NCI-H2227 treated with DMSO at 0.1 percent for 48 hours (cell line): ENCODE measurements at places on chromosomes 4 and X.

DNA sequence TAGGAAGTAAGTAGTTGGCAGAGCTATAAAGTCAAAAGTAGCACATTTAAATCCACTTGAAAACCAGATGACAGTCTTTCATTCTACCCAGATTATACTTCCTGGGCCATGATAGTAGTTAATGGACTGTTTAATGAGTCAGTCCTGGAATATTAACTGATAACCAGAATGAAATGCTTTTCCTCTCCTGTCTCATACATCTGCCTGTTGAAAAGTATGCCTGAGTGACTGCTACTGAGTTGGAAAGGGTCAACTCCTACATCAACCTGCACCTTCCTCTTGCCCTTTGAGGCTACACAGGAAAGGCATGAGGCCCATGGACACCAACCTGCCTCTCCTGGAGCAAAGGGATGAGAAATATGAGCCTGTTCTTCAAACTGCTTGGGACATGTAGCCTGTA lies 36.0 kb upstream of the COX7B2 start:
- DNase-seq: no peak

DNA sequence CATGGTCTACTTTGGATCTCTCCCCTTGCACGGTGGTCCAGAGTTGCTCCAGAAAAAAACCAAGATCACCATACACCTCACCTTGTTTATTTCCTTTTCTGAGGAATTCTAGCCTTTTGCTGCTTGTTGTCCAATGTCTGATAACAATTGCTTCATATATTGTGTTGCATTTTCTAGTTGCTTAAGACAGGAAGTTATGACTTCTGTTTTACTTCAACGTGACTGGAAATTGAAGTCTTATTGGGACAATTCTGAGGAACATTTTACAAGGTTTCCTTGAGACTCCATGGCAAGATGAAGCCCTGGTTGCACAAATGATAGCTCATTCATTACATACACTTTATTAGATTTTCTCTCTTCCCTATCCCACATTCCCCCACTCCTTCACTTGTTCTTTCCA lies 5.2 kb downstream of the CXCL1 start:
- DNase-seq: no peak

- no peak for DNase-seq
Observed at GRCh38 chrX:138254001-138254400, 457.5 kb downstream of the FGF13 start.

- DNase-seq: no peak
Observed at GRCh38 chr4:4535590-4535989, 6.3 kb downstream of the STX18 start.

- no peak for DNase-seq
Observed at GRCh38 chr4:93178279-93178678, 650.3 kb upstream of the ATOH1 start.

DNA sequence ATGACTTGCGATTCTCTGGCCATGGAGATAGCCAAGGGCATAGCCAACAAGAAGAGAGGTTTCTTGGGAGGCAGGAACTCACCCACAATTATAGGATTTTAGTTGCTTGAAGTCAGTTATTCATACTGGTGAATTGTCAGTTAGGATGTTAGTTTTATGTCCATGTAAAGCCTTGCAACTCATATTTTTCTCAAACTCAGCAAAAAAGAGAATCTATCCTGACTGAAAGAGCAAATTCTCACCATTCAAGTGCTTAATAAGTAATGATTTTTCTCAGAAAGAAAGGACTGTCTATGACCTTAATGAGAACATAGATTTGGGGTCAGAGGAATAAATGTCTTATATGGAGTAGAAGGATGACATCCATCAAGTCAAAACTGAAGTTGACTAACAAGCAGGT lies 934.5 kb downstream of the STPG2 start:
- no peak for DNase-seq

GRCh38 chrX:28278726-28279125 lies 297.5 kb upstream of the DCAF8L1 start:
- DNase-seq: no peak

- DNase-seq: no peak
Observed at GRCh38 chr4:48119646-48120045, 14.4 kb downstream of the TXK start.

GRCh38 chr4:143377611-143378099 lies 41.0 kb downstream of the GAB1 start:
- DNase-seq: no peak

GRCh38 chr4:2935762-2936743 lies 27.2 kb downstream of the NOP14 start:
- no peak for DNase-seq

- no peak for DNase-seq
Observed at GRCh38 chr4:123404533-123404932, 7.9 kb downstream of the SPRY1 start.

GRCh38 chrX:9703406-9703805 lies 62.2 kb downstream of the GPR143 start:
- no peak for DNase-seq

DNA sequence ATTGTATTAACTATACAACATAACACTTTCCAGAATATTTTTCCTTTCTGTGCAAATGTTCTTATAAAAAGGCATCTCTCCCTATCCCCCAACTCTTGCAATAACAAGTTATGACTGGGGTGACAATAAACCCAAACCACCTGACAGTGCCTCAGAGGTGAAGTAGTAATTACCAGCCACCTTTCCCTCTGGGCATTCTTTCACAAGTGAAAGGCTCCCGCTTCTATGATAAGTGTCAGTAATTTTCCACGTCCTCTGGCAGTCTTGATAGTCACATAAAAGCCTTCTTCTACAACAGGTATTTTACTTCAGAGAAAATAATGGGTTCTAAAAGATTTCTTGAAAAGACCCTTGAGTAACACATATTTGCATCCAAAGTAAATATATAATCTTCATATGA lies 82.7 kb downstream of the MANBA start:
- peak; percentile 54 for DNase-seq

DNA sequence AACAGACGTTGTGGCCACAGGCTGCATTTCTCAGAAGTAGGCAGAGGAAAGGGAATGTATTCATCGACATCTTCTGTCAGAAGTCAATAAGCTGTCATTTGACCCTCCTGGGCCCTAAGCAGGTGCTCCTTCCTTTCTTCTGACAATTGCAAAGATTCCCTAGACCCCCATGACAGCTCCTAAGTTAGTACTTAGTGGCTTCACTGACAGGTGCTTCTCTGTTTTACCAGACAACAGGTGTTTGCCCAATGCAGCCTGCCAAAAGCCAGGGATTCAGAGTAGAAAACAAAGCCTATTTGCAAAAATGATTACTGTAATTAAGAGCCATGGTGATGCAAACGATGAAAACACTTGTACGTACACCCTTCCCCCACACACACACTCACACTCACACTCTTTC lies 7.5 kb upstream of the FGF5 start:
- no peak for DNase-seq

DNA sequence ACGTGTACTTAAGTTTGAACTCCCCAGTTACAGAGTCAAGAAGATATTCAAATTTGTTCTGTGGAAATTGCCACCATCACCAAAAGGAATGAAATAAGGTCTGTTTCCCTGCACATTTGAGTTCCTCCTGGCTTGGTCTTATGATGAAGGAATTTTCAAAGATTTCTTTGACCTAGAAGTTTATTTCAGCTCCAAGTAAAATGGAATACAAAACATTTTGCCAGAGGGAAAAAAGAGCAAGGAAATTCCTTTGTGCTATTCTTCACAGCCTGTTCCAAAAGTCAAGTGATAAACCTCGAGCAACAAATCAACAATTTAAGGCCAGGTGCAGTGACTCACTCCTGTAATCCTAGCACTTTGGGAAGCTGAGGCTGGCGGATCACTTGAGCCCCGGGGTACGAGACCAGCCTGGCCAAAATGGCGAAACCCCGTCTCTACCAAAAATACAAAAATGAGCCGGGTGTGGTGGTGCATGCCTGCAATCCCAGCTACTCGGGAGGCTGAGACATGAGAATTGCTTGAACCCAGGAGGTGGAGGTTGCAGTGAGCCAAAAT lies 3.4 kb downstream of the NKRF start:
- no peak for DNase-seq

GRCh38 chr4:140568507-140569306 lies at the start of gene UCP1:
Gene UCP1, minus strand, starts transcription at chr4:140568961. Its CDS starts 232 bp downstream, at chr4:140568729.
- DNase-seq: no peak

DNA sequence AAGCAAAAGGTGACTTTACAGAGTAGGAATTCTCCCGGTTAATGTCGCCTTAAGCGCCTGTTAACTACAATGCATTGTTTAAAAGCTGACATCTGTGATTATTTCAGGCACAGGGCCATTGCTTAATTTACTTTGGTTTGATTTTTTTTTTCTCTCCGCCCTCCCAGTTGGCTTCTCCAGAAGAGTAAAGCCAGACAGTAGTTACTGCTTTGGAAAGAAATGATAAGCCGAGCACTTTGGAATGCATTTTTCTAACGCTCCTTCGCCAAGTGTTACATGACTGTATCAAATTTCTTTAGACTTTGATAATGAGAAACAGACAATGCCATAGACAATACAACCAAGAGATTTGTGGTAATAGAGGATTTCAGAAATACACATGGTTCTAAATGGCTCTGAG lies 383.0 kb upstream of the TENM3 start:
- no peak for DNase-seq

GRCh38 chrX:81082649-81083048 lies 119.1 kb downstream of the HMGN5 start:
- DNase-seq: no peak

DNA sequence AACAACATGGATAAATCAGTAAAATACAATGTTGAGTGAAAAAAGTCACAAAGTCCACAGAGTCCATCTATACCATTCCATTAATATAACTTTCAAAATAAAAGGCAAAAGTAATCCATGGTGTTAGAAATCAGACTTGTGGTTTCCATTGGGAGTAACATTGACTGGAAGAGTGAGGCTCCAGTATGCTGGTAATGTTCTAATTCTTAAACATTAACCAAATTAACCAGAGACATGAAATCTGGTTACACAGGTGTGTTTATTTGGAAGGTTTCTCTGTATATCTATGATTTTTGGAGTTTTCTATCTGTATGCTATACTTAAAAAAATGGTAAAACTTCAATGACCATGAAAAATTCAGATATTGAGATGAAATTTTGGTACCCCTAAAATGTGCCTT lies 42.6 kb downstream of the SULT1B1 start:
- DNase-seq: no peak

GRCh38 chr4:159787901-159788300 lies 685.0 kb downstream of the RAPGEF2 start:
- no peak for DNase-seq

DNA sequence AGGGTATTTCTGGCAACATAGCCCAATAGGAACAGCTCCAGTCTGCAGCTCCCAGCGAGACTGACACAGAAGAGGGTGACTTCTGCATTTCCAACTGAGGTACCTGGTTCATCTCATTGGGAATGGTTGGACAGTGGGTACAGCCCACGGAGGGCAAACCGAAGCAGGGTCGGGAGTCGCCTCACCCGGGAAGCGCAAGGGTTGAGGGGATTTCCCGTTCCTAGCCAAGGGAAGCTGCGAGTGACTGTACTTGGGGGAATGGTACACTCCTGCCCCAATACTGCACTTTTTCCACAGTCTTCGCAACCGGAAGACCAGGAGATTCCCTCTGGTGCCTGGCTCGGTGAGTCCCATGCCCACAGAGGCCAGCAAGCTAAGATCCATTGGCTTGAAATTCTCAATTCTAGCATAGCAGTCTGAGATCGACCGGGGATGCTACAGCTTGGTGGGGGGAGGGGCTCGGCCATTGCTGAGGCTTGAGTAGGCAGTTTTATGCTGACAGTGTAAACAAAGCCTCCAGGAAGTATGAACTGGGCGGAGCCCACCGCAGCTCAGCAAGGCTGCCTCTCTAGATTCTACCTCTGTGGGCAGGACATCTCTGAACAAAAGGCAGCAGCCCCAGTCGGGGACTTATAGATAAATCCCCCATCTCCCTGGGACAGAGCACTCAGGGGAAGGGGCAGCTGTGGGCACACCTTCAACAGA lies 14.0 kb upstream of the ADAD1 start:
- DNase-seq: peak; percentile 35

DNA sequence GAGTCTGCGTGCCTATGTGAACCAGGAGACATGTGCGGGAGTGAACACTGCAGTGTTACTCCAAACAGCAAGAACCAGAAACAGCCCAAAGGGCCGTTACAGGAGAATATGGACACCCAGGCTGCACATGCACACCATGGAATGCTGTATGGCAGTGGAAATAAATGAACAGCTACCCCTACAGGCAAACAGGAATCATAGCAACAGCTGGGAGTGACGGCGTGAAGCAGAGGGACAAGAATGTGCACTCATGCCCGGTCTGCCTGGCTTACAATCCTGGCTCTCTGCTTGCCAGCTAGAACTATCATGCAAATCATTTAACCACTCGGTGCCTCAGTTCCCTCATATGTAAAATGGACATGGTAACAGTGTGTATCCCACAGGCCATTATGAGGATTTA lies 16.6 kb downstream of the GPKOW start:
- DNase-seq: peak; percentile 39

DNA sequence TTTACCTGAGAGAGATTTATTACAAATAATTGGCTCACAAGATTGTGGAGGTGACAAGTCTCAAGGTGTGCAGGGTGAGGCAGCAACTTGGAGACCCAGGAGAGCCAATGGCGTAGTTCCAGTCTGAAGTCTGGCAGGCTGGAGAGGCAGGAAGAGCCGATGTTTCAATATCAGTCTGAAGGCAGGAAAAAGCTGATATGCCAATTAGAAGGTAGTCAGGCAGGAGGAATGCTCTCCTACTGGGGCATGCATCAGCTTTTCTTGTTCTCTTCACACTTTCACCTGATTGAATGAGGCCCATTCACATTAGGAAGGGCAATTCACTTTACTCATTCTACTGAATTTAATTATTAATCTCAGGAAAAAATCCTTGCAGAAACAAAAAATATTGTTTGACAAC lies 1351.7 kb upstream of the ADGRL3 start:
- no peak for DNase-seq

DNA sequence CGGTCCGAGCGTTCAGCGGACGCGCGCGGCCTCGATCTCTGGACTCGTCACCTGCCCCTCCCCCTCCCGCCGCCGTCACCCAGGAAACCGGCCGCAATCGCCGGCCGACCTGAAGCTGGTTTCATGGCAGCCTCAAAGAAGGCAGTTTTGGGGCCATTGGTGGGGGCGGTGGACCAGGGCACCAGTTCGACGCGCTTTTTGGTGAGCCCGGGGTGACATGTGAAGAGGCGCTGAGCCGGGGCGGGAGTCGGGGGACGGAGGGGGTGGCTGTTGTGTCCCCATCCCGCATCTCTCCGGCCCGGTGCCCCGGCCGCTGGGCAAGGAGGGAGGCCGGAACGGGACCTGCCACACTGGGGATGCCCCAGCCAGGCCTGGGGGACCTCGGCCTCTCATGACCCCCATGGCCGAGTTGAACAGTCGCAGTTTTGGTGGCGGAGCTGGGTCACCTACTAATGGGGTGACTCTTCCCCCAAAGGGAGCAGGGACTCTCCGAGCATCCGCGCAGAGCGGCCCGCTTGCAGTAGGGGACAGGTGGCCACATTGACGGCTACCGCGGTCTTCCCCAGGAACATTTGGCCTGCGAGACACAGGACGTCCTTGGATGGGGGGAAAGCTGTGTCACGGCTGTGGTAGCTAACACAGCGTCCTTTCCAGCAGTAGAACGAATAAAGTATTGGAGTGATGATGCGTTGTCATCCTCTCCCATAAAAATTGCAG lies at the start of gene GK:
GK (plus strand) TSS at position 9 of the 717 bp plus-strand sequence; CDS start at position 124, 115 bp downstream.
- no peak for DNase-seq
